ENCODE measurements at places on chromosomes 1 and 21.

DNA sequence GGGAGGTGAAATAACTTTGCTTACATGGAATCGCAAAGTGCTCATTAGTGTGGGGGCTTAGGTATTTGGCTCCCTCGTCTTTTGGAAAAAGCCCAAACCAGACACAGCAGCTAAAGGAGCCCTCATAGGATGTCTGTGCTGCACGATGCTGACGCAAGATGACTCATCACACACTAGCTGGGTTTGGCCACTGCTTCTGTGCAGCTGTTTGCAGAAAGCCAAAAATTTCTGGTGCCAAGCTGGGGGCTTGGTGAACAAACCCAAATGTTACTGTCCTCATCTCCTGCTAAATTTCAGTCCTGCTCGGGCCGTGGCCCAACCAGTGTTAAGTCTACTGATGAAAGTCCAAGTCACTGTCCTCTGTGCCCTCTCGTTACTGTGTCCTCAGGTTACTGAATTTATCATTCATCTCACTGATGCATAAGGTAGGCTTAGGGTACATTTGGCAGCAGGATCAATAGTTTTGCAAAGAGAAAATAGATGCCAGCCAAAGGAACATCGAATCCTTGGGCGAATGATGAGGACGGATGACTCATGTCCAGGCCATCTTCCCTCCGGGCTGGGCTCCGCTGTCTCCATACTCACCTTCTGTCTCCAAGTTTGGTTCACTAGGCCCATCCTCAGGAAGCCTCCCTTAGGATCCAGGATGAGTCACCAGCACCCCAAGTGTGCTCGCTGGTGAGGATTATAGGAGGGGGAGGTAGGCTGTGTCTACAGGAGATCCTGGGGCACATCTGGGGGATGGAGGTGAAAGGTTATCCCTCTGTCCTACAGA is 177.7 kb downstream of the ADSS2 start:
- no peak for DNase-seq

DNA sequence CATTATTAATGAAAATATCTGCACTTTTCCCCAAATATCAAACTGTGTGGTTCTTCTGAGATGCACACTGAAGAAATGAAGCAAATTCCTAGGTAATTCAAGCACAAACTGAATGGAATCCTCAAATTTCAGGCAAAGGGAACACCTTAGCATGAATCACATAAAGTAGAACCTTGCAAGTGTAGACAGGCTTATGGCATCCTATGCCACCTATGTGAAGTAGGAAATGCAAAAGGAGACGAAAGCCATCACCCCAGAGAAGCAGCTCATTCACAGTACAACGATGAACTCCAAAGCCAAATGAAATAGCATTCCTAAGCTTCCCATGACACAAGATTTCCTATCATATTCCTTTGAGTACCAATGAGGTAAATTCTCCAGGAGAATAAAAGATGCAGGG is 461.2 kb upstream of the RUNX1 start:
- DNase-seq, result no peak

DNA sequence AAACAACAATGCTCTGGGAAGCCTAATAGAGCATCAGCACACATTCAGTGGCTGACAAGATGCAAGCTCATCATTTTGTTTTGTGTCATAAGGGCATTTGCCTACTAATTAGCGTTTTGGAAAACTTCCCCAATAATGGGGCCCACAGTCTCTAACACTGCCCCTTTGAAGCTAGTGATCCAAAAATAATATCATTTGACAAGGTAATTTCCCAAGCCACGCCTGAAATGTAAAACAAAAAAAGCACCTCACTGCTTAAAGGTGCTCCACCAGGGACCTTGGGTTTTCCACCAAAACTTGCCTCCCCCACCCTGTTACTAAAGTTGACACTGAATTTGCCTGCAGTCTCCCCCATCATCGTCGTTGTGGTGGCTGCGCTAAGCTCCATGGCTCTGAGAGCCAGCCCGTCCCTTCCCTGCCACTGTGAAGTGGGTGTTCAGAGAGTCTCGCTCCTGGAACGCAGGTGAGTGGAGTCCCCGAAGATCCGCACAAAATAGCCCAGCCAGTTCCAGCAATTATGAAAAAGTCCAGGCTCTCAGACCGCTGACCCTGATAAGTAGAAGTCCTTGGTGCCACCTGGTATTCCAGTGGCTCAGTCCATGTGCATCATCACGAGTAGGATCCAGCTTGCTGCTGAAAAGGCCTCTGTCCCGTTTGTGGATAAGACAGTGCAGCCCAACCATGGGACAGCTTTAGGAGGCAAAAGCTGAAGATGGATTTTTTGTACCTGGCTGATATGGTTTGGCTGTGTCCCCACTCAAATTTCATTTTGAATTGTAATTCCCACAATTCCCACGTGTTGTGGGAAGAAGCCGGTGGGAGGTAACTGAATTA is 52.2 kb downstream of the RAB3GAP2 start:
- no peak for DNase-seq

DNA sequence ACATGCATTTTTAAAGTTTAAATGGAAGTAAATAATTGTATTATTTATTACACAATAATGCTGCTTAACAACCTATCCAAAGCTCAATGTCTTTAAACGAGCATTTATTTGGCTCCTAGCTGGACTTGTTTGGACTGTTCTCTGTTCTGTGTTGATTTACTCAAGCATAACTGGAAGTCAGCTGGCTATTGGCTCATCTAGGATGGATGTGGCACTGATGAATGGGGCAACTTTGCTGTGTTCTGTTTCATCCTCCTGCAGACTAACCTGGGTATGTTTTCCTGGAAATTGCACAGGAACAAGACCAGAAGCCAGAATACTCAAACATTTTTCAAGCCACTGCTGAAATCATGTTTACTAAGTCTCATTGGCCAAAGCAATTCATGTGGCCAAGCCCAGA is 70.8 kb upstream of the HSD17B7 start:
- DNase-seq, result no peak

DNA sequence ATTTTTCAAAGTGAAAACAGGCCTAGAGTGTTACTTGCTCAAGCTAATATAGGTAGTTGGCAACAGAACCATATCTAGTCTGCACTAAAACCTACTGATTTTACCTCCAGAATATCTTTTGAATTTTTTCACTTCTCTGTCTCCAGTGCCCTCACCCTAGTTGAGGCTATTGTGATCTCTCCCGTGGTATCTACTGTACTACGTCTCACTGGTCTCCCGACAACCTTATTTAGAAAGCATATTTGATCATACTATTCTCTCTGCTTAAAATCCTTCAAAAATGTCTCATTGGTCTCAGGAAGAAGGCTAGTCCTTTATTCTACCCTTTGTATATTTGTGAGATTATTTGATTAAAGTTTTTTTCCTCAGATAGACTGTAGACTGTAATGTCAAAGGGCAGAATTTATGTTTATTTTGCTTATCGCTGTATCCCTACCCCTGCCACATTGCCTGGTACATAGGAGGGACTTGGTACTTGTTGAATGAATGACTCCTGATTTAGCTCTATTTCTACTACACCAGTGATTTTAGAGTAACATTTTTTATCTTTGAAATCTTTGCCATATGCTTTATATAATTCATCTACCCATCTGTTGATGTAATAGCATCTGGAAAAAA is 135.5 kb upstream of the KIAA1614 start:
- DNase-seq, result no peak

- DNase-seq, result no peak
These were observed 568.5 kb upstream of the B3GALT2 start for GRCh38 chr1:193754732-193755427.

DNA sequence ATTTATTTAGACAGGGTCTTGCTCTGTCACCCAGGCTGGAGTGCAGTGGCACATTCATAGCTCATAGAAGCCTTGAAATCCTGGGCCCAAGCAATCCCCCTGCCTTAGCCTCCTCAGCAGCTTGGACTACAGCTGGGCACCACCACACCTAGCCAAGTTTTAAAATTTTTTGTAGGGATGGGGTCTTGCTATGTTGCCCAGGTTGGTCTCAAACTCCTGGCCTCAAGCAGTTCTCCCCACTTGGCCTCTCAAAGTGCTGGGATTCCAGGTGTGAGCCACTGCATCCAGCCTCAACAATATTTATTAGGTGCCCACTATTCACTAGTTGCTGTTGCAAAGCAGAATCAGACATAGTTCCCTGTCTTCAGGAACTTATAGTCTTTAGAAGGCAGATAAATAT is 14.1 kb upstream of the GPX7 start:
- DNase-seq, result no peak

DNA sequence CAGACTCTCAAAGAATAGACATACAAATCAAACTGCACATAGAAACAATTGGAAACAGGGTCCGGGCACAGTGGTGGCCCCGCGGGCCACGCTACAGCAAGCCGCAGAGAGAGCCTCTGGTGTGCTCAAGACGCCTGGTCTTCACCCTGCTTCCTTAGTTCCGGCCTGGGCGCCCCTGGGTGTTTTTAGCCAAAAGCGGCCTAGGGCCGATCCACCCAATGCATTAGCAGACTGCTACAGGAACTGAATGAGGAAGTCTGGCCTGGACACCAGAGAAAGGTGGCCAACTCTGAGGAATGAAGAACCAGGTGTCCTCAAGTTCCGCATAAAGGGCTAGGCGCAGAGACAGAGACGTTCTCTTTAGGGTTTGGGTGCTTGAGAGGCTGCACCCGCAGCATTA is 1.7 kb downstream of the PRRX1 start:
- DNase-seq, result no peak

GRCh38 chr21:33383056-33383888 is 19.9 kb upstream of the IFNGR2 start:
- DNase-seq, result peak; percentile 77

DNA sequence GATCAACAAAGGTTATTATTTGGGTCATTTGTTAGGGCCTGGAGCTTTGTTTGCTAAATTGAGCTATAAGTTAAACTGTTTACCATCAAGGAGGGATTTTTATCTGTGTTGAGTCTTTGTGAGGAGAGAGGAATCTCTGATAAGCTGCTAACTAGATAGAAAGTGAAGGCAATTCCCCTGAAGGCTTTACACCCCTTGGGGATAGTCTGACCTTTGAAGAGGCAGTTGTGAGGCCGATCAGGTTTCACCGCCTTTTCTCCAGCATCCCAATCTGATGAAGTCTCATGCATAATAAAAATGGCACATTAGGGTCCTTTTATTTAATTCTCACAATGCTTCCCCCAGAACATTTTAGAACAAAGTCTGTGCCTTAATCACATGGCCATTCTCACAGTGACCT is 21.8 kb downstream of the C1orf21 start:
- DNase-seq, result no peak

GRCh38 chr1:239123260-239123659 is 263.1 kb upstream of the CHRM3 start:
- no peak for DNase-seq

DNA sequence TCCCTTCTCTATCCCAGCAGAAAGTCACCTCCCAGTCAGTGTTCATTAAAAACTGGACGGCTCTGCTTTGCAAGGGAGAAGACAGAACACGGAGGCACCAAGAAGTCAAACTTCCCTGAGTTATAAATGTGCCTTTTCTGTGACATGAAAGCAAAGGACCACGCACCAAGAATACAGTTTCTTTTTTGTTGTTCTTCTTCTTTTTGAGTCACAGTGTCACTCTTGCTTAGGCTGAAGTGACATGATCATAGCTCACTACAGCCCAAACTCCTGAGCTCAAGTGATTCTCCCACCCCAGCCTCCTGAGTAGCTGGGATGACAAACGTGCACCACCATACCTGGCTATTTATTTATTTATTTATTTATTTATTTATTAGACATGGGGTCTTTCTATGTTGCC is 22.7 kb downstream of the GLUL start:
- DNase-seq, result no peak

GRCh38 chr1:41728403-41729202 is 190.1 kb downstream of the HIVEP3 start:
- DNase-seq, result peak; percentile 48

DNA sequence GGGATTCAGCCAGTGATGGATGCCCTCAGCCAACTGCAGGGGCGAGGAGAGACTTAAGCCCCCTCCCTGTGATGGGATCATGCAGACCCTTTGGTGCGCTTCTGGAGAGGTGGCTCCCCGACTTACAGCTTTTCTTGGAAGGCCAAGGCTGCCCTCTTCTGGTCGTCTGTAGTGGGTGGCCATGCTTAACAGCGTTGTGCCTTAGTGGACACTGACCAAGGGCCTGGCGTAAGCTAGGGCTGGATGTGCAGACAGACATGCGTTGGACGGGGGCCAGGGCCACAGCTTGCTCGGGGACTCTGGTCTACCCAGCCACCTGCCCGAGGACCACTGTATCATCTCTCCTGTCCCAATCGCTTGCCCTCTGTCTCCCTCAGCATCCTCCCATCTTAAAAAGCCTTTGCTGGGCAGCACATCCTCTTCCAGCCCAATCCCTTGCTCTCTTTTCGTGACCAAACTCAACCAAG is 5.5 kb downstream of the AZIN2 start:
- DNase-seq, result peak; percentile 28

DNA sequence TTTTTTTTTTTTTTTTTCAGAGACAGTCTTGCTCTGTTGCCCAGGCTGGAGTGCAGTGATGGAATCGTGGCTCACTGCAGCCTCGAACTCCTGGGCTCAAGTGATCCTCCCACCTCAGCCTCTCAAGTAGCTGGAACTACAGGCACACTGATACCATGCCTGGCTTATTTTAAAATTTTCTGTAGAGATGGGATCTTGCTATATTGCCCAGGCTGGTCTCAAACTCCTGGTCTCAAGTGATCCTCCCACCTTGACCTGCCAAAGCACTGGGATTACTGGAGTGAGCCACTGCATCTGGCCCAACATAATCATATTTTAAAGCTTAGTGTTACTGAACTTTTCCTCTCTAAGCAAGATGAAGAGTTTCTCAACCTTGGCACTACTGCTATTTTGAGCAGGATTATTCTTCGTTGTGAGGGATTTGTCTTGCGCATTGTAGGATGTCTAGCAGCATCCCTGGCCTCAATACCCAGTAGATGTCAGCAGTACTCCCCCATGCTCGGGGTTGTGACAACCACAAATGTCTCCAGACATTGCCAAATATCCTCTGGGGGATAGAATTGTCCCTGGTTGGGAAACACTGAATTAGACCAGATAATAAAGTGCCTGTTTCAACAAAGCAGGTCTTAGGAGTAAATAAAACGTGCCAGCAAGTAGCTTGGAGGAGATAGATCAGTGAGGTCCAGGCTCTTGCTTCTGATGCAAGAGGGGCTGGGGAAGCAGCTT is 15.1 kb upstream of the THRAP3 start:
- no peak for DNase-seq

GRCh38 chr1:40622936-40623629 is 42.4 kb downstream of the RIMS3 start:
- DNase-seq, result no peak

GRCh38 chr21:45643021-45643980 is at the start of gene PCBP3:
Gene PCBP3 (plus strand): TSS chr21:45643725. CDS start chr21:45850086, 206,361 bp downstream.
- peak; percentile 88 for DNase-seq

- no peak for DNase-seq
These were observed 5.6 kb upstream of the AKR1A1 start for GRCh38 chr1:45545019-45545493.
